ENCODE measurements at places on chromosomes 16 and 17. TPM values are rescaled to one million over a fixed set of nuclear protein-coding genes. Genes with fewer than 3 reads are reported as not detected.

The PRR11 gene
- 4.2 TPM for total RNA-seq

- peaks cover 2% of the 10 kb centered on the region for H3K27me3 ChIP-seq
- no peak for DNase-seq
- peak overlapping the region; percentile 89 for H3K27ac ChIP-seq
- H3K4me1 ChIP-seq, result peaks cover 14% of the 10 kb centered on the region
- no peak overlapping the region for H3K4me3 ChIP-seq
Measured at GRCh38 chr16:66382966-66383299, 16.4 kb downstream of the CDH5 start.

The MEIOC gene
- total RNA-seq, result 0.27 TPM

DNA sequence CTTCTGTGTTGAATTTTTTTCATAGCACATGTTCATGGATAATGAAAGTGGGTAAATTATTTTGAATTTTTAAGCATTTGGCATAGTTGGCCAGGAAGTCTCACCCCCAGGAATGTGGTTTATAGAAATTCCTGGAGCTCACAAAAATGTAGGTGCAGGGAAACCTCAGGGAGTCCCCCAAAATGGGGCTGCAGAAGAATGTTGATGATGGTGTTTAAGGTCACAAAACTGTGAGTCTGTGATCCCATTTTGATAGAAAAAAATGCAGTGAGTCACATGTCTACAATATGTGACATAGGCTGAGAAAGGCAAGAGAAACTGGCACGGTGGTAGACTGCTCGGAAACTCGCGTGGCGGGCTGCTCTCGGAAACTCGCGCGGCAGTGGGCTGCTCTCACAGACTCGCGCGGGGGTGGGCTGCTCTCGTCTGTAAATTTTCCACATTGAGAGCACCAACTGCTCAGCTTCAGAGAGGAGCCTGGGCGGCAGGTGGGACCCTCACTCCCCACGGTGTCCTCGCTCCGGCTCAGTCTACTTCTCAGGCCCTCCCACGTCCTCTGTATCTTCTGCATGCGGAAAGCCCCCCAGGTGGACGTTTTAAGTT lies 18.7 kb upstream of the MC1R start:
- H3K27ac ChIP-seq, result no peak overlapping the region
- H3K27me3 ChIP-seq, result no peaks in the 10 kb centered on the region
- H3K4me1 ChIP-seq, result no peaks in the 10 kb centered on the region
- H3K36me3 ChIP-seq, result peaks cover 77% of the 10 kb centered on the region
- H3K4me3 ChIP-seq, result no peak overlapping the region

- no peak overlapping the region for H3K4me3 ChIP-seq
- H3K36me3 ChIP-seq, result peaks cover 2% of the 10 kb centered on the region
- peak overlapping the region; percentile 90 for H3K27ac ChIP-seq
Measured at GRCh38 chr16:75252946-75253911, 1.8 kb upstream of the BCAR1 start.
